ENCODE measurements at places on chromosomes 5 and 9. TPM values are rescaled to one million over a fixed set of nuclear protein-coding genes. Genes with fewer than 3 reads are reported as not detected.
A peak's percentile ranks its signal among the peaks of the same experiment; 100 is the strongest.

- DNase-seq, result no peak
These were observed 48.1 kb upstream of the LHFPL2 start for GRCh38 chr5:78696637-78697036.

- no peak for DNase-seq
These were observed 94.4 kb downstream of the VAV2 start for GRCh38 chr9:133897675-133898074.

The TMEM174 gene
- total RNA-seq, result not detected

GRCh38 chr5:139058121-139058520, 140.0 kb downstream of the SIL1 start:
- DNase-seq, result no peak

DNA sequence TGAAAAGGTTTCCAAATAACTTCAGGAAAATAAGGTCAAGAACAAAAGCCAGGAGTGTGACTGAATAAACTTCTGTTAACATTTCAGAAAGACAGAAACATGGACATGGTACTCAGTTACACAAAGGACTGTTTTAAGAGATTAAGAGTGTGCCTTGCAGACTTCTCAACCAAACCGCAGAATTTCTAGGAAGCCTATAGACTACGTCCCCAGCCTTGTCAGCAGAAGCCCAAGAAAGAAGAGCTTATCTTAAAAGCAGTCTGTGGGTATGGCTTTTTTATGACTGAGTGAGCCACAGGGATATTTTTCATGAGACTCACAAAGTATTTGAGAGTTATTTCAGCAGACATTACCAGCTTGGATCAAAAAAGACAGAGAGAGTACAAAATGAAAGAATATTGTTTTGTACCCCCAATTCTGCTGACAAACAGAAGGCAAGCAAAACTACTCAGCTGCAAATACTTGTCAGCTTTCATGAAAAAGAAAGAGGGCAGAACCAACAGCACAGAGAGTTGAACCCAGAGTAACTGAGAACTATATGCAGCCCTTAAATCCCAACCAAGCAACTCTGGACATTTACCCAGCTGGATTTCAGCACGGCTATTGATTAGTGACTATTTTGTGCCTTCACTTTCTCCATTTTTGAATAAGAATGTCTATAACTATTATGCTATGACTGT, 711.0 kb upstream of the CTNND2 start:
- DNase-seq, result no peak

- no peak for DNase-seq
These were observed 132.5 kb downstream of the CDH18 start for GRCh38 chr5:19855453-19855852.

- DNase-seq, result no peak
These were observed 565.7 kb upstream of the FTMT start for GRCh38 chr5:121285801-121286521.

DNA sequence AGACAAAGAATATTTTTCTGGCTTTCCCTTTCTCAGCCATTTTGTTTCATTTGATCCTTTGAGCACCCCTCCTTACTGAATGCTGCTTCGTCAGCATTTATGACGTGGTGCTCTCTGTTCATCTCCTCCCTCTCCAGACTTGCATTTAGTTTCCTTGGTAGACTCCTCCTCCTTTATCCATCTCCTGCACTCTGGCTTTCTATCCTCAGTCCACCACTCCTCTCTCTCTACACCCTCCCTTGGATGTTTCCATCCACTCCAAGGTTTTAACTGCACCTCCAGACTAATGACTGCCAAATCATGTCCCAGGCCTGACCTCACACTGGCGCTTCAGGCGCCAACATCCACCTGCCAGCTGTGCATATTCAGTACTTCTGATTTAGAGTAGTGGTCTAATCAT, 245.4 kb downstream of the RAB3C start:
- no peak for DNase-seq

The DPM2 gene
- 47.7 TPM for total RNA-seq

- DNase-seq, result no peak
These were observed 27.7 kb downstream of the FUBP3 start for GRCh38 chr9:130606887-130607600.

- no peak for DNase-seq
These were observed 808.9 kb downstream of the CDH12 start for GRCh38 chr5:22044229-22044628.

The UBE2QL1 gene
- not detected for total RNA-seq

GRCh38 chr9:89491694-89492093, 6.2 kb downstream of the SEMA4D start:
- DNase-seq, result no peak

The SPTLC1 gene
- 48.7 TPM for total RNA-seq

DNA sequence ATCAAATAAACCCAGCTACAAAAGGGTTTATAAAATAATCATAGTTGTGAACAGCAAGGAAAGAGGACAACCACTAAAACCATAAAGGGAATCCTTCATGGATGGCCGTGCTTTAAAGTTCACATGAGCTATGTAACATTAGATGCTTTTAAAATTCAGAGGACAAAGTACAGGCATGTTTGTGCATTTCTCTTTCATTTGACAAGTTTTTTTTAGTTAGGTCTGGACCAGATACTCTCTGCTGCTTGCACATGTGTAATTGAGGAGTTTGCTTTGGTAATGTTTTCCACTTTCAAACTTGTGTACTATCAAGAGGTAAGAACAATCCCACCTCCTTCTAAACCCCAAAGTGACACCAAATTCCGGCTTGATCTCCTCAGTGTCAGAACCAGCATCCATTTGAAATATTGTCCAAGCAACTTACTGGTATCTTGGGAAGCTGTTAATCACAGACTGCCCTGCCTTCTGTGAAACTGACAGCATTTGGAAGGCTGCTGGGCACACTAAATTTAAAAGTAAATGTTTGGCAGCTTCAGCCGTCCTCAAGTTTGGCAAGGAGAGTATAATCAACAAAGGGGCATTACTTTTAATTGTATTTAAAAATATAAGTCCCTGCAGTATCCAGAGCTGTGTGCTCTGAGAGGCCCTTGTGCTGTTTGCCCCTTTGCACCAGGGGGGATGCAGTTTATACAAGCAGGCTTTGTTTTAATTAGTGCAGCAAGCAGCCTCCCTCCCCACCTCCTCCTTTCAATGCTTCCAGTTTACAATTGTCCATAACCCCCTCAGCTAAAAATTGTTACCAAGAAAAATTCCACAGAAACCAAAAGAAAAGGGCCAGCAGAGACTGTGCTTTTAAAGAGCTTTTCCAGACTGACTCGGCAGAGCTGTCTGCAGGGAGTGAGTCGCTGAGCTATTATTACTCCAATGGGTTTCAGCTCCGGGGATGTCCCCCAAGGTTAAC, 328.3 kb upstream of the MPDZ start:
- DNase-seq, result no peak

DNA sequence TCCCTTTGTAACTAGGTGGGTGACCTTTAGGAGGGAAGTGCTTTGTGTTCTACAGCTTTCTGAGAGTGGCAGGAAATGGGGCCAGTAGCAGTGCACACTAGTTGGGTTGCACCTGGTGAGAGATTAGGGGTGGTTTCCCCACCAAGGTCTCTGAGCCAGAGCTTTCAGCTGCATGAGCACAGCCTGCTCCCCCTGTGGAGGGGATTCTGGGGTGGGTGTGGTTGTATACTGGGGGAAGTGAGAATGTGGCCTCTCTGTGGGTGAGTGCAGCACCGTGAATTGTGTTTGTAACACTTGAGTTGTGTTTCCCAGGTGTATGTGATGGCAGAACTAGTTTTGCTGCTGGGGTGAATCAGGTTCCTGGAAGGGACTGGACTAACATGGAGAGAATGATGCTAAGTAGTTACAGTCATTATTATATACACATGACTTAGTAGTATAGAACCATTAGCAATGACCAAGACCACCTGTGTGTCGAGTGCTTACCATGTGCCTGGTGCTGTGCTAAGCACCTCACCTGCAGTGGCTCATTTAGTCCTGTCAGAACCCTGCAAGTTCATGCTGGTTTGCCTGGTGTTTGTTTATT, 11.8 kb upstream of the CXXC5 start:
- DNase-seq, result peak; percentile 98

- DNase-seq, result no peak
These were observed 102.5 kb upstream of the GABRP start for GRCh38 chr5:170681013-170681433.

DNA sequence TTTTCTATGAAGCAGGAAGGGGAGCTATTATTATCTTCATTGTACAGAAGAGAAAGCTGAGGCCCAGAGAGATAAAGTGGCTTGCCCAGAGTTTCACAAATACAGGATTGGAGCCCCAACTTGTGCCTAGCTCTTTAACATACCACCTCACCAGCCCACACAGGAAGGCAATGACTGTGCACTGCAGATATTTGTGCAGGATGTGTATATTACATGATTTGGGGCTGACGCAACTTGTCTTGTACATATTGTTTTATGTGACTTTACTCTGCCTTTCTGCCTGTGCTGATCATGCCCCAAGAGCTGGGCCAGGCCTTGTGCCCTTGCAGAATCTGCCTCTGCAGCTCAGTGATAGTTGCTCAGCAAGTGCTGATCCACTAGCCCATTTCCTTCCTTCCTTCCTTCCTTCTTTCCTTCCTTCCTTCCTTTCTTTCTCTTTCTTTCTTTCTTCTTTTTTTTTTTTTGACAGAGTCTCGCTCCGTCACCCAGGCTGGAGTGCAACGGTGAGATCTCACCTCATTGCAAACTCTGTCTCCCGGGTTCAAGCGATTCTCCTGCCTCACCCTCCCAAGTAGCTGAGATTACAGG, 106.6 kb upstream of the TBCA start:
- DNase-seq, result no peak

The CXCL14 gene
- not detected for total RNA-seq

GRCh38 chr5:29930316-29930715, 1263.2 kb upstream of the CDH6 start:
- DNase-seq, result no peak

GRCh38 chr5:62600560-62601252, 22.1 kb downstream of the LRRC70 start:
- no peak for DNase-seq

GRCh38 chr5:111606194-111606593, 93.9 kb upstream of the STARD4 start:
- no peak for DNase-seq

The C9 gene
- not detected for total RNA-seq

Measured in OCI-LY7 (cell line).